ENCODE measurements at places on chromosomes 4 and X.

- no peak for DNase-seq
Measured at GRCh38 chrX:112670977-112671376, 8.8 kb downstream of the LHFPL1 start.

DNA sequence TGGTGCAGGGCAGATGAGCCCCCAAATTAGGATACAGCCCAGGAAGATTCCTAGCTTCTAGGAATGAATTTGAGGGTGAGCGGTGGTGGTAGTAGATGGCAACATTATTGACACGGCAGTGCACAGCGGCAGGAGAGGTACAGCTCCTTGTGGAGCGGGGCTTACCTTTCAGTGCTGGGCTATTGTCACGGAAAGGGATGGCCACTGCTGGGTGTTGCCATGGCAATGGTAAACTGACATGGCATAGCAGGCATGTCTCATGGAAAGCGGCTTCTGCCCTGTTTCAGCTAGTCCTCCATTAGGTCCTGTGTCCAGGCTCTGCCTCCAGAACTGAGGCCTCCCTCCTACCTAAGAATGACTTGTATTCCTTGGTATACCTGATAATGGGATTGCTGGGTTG is 81.8 kb upstream of the WDR1 start:
- no peak for DNase-seq

GRCh38 chr4:7195141-7195515 is 2.8 kb downstream of the SORCS2 start:
- no peak for DNase-seq

DNA sequence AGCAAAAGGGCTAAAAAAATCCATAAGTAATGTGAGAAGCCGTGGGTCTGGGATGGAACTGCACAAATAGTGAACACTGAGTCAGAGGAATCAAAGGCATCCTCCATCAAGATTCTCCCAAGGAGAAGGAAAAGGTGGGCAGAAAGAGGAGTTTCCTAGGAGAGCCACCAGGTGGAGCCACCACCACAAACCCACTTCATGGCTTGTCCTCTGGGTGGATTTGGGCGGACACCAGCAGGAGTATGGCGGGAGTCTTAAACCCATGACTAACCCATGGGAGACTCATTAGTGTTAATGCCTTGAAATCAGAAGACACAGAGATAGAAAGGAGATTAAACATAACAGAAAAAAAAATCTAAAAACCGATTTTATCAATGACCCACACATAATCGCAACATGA is 147.7 kb downstream of the SH3KBP1 start:
- peak; percentile 10 for DNase-seq

- no peak for DNase-seq
Measured at GRCh38 chr4:72109959-72110497, 78.2 kb downstream of the NPFFR2 start.

DNA sequence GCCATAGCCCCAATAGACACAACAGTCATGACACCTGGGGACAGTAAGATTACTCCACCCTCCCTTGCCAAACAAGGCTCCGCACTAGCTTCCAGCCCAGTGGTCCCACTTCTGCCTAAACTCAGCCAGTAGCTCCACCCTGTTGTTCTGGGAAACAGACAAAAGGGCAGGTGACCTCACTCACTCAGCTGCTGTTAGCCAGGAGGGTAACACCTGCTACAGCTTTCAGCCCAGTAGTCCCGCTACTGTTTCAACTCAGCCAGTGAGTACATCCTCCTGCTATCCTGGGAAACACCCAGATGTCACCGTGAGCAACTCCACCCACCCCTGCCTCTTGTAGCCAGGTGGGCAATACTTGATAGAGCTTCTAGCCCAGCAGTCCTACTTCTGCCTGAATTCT is 162.7 kb upstream of the CPXCR1 start:
- no peak for DNase-seq

- DNase-seq, result no peak
Measured at GRCh38 chrX:147736045-147736444, 175.7 kb upstream of the FMR1 start.

DNA sequence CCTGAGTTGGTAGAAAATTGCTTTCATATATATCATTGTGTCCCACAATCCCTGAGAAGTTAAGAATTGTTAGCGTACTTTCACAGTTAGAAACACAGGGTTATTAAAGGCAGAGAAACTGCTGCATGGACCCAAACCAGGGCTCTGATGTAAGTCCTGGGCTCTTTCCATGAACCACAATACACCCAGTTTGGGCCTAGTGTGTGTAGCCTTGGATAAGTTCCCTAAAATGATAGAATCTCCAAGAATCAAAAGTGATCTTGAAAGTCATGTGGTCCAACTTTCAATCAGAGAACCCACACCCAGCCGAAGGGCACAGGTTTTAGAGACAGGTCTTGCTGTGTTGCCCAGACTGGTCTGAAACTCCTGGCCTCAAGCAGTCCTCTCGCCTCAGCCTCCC is 257.8 kb upstream of the KLF3 start:
- no peak for DNase-seq

Data from stimulated activated CD8-positive, alpha-beta memory T cell treated with anti-CD3 and anti-CD28 coated beads, Interleukin-15, amount 100 ng/mL, for 4 hours (primary cell).